ENCODE measurements at places on chromosomes 7 and 10. TPM values are rescaled to one million over a fixed set of nuclear protein-coding genes. Genes with fewer than 3 reads are reported as not detected.

The CDC123 gene
- total RNA-seq, result 118 TPM

The REEP3 gene
- 64.8 TPM for total RNA-seq

The PTEN gene
- 51.3 TPM for total RNA-seq

The FGFR2 gene
- 30.3 TPM for total RNA-seq

The SLC29A4 gene
- total RNA-seq, result 0.46 TPM

The CLEC5A gene
- total RNA-seq, result 0.04 TPM

The SPDYE17 gene
- not detected for total RNA-seq

The NSUN6 gene
- 7.8 TPM for total RNA-seq

The FAM241B gene
- 2.5 TPM for total RNA-seq

The PDE6C gene
- not detected for total RNA-seq

The CRHR2 gene
- not detected for total RNA-seq

The HTRA1 gene
- 388 TPM for total RNA-seq

The SSC4D gene
- 1.5 TPM for total RNA-seq

The PTN gene
- total RNA-seq, result 0.35 TPM

The IMPDH1 gene
- total RNA-seq, result 91.4 TPM

The SCIN gene
- not detected for total RNA-seq

The CD36 gene
- total RNA-seq, result 0.20 TPM

The HMX3 gene
- total RNA-seq, result not detected

The LRRN3 gene
- total RNA-seq, result not detected

The FKBP6 gene
- not detected for total RNA-seq

The GRM3 gene
- not detected for total RNA-seq

The LIPA gene
- total RNA-seq, result 63.5 TPM

The RBP4 gene
- not detected for total RNA-seq

The NEURL1 gene
- 0.24 TPM for total RNA-seq

The LSM5 gene
- 81.9 TPM for total RNA-seq

The CCDC71L gene
- total RNA-seq, result 17.7 TPM

The CRPPA gene
- total RNA-seq, result 0.35 TPM

The CYP2E1 gene
- total RNA-seq, result 0.18 TPM

The PLEKHS1 gene
- total RNA-seq, result not detected

The GHRHR gene
- not detected for total RNA-seq

The AOC1 gene
- not detected for total RNA-seq

The ENKUR gene
- 0.04 TPM for total RNA-seq

The LIPN gene
- not detected for total RNA-seq

The BLNK gene
- not detected for total RNA-seq

The FAM20C gene
- total RNA-seq, result 18.2 TPM

The LRRC17 gene
- 0.27 TPM for total RNA-seq

The AKR1C1 gene
- total RNA-seq, result 10.6 TPM

The PRPS1L1 gene
- total RNA-seq, result not detected

The MYPN gene
- total RNA-seq, result not detected

The OPN4 gene
- total RNA-seq, result not detected

The C7orf33 gene
- not detected for total RNA-seq

The KCNMA1 gene
- 3.9 TPM for total RNA-seq

The IDI2 gene
- total RNA-seq, result not detected

The ZNF804B gene
- not detected for total RNA-seq

The NOLC1 gene
- 111 TPM for total RNA-seq

The GARIN1A gene
- total RNA-seq, result 0.71 TPM

The CHAT gene
- total RNA-seq, result not detected

The CDC14C gene
- not detected for total RNA-seq

The CPA2 gene
- total RNA-seq, result 0.17 TPM

The FAM25A gene
- total RNA-seq, result not detected

The DLX6 gene
- not detected for total RNA-seq

The TMEM213 gene
- not detected for total RNA-seq

The HOXA5 gene
- total RNA-seq, result 3.8 TPM

The HABP2 gene
- not detected for total RNA-seq

The TRIM50 gene
- total RNA-seq, result not detected
